ENCODE measurements at places on chromosomes 12 and 14. TPM values are rescaled to one million over a fixed set of nuclear protein-coding genes. Genes with fewer than 3 reads are reported as not detected.

GRCh38 chr12:105704787-105705186, 374.3 kb downstream of the C12orf75 start:
- DNase-seq, result no peak
- peaks cover 7% of the 10 kb centered on the region for H3K27me3 ChIP-seq
- no peaks in the 10 kb centered on the region for H3K36me3 ChIP-seq
- H3K4me3 ChIP-seq, result no peak overlapping the region
- H3K27ac ChIP-seq, result no peak overlapping the region

The NACA gene
- total RNA-seq, result 1,135 TPM

DNA sequence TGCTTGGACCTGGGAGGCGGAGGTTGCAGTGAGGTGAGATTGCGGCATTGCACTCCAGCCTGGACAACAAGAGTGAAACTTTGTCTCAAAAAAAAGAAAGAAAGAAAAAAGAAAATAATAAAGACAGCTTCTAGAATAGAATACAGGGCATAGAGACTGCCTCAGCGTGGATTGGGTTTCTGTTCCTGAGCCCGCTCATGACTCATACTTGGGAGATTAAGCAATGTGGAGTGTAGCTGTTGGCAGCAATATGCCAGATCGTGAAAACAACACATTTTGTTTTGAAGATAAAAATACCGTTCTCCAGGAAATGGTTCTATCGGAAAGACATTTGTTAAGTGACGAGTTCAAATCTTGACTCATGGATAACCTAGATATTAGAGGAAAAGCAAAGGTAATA, 67.2 kb downstream of the GLT1D1 start:
- H3K27ac ChIP-seq, result no peak overlapping the region
- H3K4me3 ChIP-seq, result no peak overlapping the region
- peaks cover 23% of the 10 kb centered on the region for H3K27me3 ChIP-seq
- H3K36me3 ChIP-seq, result no peaks in the 10 kb centered on the region
- H3K4me1 ChIP-seq, result peaks cover 2% of the 10 kb centered on the region

- no peaks in the 10 kb centered on the region for H3K27me3 ChIP-seq
- H3K4me3 ChIP-seq, result peak overlapping the region; percentile 33
- peaks cover 7% of the 10 kb centered on the region for H3K36me3 ChIP-seq
- peaks cover 72% of the 10 kb centered on the region for H3K4me1 ChIP-seq
- H3K27ac ChIP-seq, result peak overlapping the region; percentile 99
- DNase-seq, result no peak
These were observed 39.0 kb downstream of the CHST11 start for GRCh38 chr12:104495786-104496185.

The CLEC9A gene
- total RNA-seq, result 0.18 TPM

The PMCH gene
- total RNA-seq, result not detected

The HOXC5 gene
- not detected for total RNA-seq

- no peak for DNase-seq
- peaks cover 2% of the 10 kb centered on the region for H3K36me3 ChIP-seq
- H3K4me3 ChIP-seq, result no peak overlapping the region
- H3K27me3 ChIP-seq, result peaks cover 52% of the 10 kb centered on the region
These were observed 6.1 kb upstream of the FAIM2 start for GRCh38 chr12:49909826-49910225.
